ENCODE measurements at places on chromosomes 5 and 9.

- no peak for DNase-seq
These were observed 229.9 kb downstream of the DOCK8 start for GRCh38 chr9:444528-444927.

DNA sequence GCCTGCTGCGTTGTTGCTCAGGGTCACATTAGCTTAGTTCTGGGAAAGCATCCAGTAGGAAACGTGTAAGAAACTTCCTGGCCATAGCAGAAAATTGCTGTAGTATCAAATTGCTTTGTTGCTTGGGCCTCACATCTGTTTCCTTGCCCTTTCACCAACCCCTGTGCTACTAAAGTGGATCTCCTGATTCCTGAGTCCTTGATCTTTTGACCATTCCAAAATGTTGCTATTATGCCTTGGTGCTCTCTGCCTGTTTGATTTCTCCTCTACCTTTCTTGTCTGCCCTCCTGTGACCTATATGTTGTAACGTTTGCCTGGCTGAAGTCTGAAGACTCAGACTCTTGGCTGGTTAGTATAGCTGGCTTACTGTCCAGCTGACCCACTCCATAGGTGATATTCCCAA, 350.5 kb downstream of the ADGRV1 start:
- no peak for DNase-seq

- no peak for DNase-seq
These were observed 592.6 kb downstream of the PDE4D start for GRCh38 chr5:59300930-59301329.

- no peak for DNase-seq
These were observed 59.1 kb downstream of the GOLM1 start for GRCh38 chr9:86039991-86040860.

DNA sequence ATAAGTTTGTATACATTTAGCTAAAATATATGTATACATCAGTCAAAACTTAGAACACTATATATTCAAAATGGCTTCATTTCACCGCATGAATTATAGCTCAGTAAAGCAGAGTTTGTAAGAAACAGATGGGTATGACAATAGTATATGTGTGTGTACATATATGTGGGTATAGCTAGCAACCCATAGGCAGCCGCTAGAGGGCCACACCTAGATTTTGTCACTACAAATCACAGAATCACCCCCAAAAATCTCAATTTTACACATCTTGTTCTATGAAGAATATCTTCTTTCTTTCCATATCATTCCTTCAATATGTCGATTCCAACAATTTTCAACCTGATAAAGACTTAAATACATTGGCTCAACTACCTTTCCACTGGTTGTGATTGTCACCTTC, 357.8 kb upstream of the CCNG1 start:
- no peak for DNase-seq

DNA sequence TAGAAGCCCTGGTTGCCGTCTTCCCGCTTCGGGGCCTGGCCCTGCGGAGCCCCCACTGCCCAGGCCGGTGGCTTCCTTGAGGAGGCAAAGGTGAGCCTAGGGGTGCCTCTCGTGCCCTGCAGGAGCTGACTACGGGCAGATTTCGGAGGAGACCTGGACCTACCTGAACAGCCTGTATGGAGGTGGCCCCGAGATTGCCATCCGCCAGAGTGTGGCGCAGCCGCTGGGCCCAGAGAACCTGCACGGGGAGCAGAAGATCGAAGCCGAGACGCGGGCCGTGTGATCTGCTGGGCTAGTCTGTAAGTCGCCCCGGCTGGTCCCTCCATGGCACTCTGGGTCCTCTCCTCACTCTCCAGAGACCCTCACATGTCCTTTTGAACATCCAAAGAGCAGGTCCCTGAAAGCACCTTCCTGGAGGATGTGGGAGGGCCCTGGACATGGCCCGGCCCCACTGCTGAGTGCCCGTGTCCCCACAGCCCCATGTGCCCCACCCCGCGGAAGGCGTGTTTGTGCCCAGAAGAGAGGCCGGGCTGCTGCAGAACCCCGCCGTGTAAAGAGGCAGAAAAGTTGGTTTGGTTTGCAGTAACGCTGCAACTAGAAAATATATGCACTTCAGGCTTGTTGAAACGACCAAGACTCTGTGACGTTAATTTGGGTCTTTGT, 44.9 kb downstream of the USP20 start:
- DNase-seq, result no peak

GRCh38 chr9:88742483-88742882, 207.5 kb downstream of the NXNL2 start:
- DNase-seq, result no peak

DNA sequence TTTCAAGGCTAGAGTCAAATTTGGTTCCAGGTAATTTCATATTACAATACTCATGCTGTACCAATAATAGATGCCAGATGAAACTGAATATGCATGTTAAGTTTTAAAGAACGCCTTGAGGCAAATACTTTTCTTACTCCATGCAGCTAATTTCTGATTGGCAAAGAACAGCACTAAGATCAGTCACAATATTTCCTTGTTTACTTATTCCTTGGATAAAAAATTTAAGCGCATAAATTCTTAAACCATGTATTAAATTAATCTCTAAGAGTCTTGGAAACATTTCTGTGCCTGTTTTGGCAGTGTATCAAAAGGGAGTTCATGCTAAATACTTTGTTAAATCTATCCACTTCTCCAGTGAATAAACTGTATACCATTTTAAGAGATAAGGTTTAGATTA, 173.5 kb downstream of the SLC12A2 start:
- no peak for DNase-seq

GRCh38 chr9:12784461-12785259, 9.8 kb downstream of the LURAP1L start:
- no peak for DNase-seq

GRCh38 chr5:14440223-14440581, 141.4 kb upstream of the OTULINL start:
- DNase-seq, result no peak

GRCh38 chr5:41203033-41203432, 10.3 kb downstream of the C6 start:
- DNase-seq, result no peak

DNA sequence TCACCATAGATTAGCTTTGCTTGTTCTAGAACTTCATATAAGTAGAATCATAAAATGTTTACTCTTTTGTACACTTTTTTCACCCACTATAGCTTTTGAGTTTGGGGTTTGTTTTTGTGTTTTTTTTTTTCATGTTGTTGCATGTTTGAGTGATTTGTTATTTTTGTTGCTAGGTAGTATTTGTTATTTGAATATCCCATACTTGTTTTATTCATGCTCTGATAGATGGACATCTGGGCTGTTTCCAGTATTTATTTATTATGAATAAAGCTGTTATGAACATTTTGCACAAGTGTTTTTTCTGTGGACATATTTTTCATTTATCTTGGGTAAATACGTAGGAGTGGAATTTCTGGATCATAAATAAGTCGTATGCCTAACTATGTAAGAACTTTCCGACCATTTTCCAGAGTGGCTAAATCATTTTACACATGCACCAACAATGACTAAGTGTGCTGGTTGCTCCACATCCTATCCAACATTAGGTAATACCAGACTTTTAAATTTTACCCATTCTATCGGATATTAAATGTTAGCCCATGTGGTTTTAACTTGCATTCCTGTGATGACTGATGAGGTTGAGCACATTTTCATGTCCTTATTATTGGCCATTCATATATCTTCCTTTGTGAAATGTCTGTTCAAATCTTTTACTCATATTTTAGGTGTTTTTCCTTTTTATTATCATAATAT, 69.1 kb upstream of the NR4A3 start:
- DNase-seq, result no peak

GRCh38 chr5:148221508-148221907, 16.8 kb upstream of the MARCOL start:
- no peak for DNase-seq

DNA sequence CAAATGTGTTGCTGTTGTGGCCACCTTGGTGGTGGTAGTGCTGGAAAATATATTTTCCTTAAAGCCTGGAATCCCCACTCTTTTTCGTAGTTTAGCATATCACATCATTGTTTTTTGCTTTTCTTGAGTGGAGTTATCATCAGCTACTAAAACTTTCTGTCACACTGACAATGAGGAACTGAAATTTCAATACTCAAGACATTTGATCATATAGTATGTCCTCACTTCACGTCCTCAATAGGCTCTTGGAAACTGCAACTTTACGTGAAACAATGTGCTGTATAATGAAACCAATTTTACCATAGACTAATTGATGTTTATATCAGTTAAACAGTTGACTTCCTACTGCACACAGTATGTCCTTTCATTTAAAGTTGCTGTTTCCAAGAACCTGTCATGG, 265.8 kb downstream of the ADGRV1 start:
- no peak for DNase-seq

- DNase-seq, result no peak
These were observed 183.5 kb downstream of the SNX18 start for GRCh38 chr5:54700986-54701578.

- DNase-seq, result peak; percentile 24
These were observed 663 bp upstream of the SMIM27 start for GRCh38 chr9:32551276-32552051.

DNA sequence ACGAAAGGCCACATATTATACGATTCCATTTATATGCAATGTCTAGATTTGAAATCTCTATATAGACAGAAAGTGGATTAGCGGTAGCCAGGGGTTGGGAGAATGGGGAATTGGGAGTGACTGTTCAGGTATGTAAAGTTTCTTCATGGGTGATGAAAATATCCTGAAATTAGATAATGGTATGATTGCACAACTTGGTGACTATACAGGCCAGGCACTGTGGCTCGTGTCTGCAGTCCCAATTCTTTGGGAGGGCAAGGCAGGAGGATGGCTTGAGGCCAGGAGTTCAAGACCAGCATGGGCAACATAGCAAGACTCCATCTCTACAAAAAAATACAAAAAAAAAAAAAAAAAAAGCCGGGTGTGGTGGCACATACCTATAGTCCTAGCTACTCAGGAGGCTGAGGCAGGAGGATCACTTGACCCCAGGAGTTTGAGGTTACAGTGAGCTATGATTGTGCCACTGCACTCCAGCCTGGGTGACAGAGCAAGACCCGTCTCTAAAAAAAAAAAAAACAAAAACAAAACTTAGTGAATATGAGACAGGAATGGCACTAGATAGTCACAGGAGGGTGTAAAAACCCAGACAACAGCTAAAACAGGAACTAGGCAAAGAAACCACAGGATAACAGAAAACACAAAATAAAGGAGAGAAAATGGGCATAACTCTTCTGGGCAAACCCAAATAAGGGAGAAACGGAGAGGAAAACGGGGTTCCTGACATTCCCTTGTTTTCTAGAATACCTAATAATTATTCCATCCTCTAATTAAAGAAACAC, 72.1 kb upstream of the ZNF618 start:
- no peak for DNase-seq

DNA sequence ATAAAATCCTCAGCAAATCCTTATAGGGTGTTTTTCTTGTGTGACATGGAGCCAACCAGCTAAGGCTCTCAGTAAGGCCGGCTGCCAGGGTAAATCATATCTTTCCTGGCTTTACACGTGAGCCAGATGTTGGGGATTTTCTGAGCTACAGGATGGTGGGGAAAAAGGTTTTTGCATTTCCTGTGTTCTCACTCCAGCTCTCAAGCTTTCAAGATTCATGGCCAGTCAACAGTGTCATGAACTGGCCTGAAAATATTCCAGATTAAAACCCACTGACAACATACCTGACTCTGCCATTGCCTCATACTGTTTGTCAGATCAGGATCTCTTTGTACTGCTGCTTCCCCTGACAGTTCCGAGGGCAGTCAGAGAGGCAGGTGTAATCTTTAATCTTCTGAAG, 306.9 kb downstream of the GLIS3 start:
- DNase-seq, result no peak

- no peak for DNase-seq
These were observed 23.1 kb upstream of the MED10 start for GRCh38 chr5:6401410-6401809.

GRCh38 chr9:89358376-89358916, 40.1 kb downstream of the SECISBP2 start:
- DNase-seq, result no peak

DNA sequence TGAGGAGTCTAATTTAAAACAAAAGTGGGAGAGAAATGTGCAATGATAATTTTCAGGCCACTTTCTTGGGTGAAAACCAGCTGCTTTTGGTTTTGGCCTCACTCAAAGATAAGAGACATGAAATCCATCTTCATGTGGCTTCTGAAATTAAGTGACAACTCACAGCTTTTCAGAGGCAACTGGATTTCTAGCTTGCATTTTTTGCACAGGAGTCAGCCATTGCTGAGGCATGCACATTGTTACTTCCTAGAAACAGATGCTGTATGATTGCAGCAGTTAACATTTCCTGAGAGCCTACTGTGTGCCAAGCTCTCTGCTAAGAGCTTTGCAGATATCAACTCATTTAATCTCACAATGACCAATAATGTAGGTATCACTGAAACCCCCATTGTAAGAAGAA, 562.6 kb downstream of the NR2F1-AS1 start:
- no peak for DNase-seq

DNA sequence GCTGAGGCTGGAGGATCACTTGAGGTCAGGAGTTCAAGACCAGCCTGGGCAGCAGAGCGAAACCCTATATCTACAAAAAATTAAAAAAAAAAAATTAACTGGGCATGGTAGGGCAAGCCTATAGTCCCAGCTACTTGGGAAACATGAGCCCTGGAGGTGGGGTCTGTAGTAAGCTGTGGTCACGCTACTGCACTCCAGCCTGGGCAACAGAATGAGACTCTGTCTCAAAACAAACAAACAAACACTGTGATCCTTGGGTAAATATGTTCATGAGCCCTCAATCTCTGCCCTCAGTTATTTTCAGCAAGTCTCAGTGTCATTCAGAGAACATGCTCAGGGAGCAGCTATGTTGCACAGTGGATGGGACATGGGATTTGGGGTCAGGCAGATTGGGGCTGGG, 76.2 kb downstream of the PTTG1 start:
- DNase-seq, result no peak

- DNase-seq, result no peak
These were observed 13.4 kb downstream of the SQSTM1 start for GRCh38 chr5:179834120-179834519.

- DNase-seq, result no peak
These were observed 7.3 kb downstream of the COL5A1 start for GRCh38 chr9:134648701-134649530.

DNA sequence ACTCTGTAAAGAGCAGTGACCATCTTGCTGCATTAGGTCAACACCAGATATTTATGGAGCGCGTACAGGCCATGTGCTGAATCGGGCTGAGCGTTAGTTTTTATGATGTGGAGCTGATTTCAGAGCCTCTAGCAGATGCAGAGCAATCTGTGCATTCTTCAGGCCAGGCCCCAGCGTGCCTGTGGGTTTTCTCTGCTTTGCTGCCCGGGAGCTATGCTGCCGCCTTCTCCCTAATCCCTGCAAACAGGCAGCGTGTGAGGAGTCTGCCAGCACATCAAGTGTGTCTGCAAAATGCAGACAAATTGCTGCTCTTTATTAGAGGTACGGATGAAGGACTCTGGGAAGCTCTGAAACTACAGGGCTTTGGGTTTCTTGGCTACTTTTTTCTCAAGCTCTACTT, 170.0 kb downstream of the NTRK2 start:
- no peak for DNase-seq

- DNase-seq, result no peak
These were observed 12.3 kb downstream of the ARSB start for GRCh38 chr5:78972654-78973428.
